ENCODE measurements at places on chromosomes 16 and 17.
A peak's percentile ranks its signal among the peaks of the same experiment; 100 is the strongest.

- DNase-seq = no peak
Measured at GRCh38 chr17:65697661-65698060, 136.2 kb upstream of the AXIN2 start.

GRCh38 chr17:64006361-64007088, 8.4 kb downstream of the PRR29 start:
- no peak for DNase-seq

DNA sequence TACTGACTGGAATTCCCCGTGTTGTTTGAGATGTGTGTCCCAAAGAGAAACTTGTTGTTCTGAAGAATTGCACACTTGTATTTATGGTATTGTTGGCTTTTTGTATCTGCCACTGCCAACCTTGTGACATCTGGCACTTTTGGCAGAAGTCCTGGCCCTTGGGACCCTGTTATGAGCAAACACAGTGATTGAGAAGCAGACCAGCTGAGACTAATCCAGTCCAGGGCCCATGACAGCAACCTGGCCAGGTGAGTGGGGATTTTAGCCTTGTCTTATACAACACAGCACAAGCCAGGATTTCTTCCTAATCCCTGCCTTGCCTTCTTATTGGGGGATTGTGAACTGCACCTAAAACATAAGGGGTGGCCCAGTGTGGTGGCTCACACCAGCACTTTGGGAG, 80.0 kb downstream of the NTN1 start:
- no peak for DNase-seq

- peak; percentile 34 for DNase-seq
Measured at GRCh38 chr17:57946798-57947358, 8.3 kb downstream of the CUEDC1 start.

DNA sequence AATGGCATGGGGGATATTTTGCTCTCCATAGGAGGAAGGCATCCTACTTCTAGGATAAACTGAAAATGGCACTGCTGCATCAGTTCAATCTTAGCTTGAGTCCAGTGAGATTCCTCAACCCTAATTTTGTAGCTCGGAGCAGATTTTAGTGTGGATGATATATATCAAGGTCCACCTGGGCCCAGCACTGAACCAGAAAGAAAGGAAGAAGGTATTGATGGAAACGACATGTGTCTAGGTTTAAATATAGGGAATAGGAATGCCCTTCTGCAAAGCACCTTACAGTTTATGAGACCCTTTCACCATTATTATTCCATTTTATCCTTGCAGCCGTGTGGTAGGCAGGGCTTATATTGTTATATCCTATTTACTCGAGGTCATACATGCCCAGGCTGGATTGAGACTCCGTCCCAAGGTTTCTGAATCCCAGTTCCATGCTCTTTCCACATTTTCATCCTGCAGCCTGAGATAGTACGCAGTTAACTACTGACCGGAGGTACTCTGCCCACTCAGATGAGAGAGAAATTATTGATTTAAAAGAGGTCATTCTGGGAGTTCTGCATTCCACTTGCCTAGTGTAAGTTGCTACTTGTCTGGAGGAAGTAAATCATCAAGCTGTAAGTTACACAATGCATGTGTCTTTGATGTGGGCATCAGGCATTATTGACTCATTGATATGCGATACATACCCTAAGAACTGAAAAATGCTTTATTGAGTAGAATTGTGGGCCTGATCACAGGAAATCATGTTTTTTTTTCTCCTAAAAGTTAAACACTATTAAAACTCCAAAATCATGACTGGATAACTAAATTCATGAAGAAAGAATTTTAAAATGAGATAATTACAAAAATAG, 10.1 kb downstream of the KRT39 start:
- DNase-seq = no peak
